ENCODE measurements at places on chromosomes 1 and 21.

GRCh38 chr1:89276690-89277089 is 4.0 kb upstream of the GBP5 start:
- no peak for DNase-seq

DNA sequence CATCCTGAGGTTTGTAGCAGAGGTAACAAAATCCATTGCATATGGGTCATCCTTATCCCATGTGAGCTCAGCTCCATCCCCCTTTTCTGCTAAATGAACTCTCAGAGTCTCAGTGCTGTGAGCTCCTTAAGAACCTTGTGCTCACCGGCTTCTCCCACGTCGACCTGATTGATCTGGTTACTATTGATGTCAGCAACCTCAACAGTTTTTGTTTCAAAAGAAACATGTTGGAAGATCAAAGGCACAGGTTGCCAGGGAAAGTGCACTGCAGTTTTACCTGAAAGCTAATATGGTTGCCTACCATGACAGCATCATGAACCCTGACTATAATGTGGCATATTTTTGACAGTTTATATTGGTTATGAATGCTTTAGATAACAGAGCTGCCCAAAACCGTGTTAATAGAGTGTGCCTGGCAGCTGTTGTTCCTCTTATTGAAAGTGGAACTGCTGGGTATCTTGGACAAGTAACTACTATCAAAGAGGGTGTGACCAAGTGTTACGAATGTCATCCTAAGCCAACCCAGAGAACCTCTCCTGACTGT is 131.4 kb downstream of the HS2ST1 start:
- no peak for DNase-seq

DNA sequence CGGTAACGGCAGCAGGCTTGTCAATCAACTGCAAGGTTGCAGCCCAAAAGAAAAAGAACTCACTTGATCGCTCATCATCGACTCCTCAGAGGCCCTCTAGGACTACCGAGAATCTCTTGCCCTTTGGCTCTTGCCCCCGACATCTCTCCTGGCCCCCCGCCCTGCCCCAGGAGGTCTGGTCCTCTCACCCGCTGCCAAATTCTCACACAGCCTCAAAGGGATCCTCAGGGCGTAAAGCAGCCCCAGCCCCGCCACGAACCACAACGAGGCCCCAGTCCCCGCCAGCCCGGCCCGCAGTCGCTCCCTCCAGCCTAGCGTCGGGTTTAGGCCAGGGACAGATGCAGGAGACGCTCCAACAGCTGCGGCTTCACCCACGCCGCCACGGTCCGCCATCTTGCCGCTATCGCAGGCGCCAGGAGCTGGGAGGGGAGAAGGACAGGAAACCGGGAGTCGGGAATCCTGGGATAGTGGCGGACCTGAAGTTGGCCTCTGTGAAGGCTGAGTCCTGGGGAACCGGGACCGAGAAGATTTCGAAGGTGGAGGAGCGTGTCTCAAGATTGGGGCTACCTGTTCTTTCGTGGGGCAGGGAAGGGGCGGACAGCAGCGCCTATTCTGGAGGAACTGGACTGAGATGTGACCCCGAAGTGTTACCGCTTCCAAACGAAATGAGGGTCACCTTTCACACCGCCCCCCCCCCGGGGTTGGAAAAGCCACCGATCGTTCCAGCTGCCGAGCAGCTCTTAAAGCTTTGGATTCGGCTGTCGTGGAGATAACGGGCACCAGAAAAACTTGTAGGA is at the start of gene ST7L:
TSS of gene ST7L (minus strand) at position 421 of the 797 bp plus-strand sequence. CDS start at position 393, 28 bp downstream.
- peak; percentile 92 for DNase-seq

- no peak for DNase-seq
These were observed 127.9 kb upstream of the ERRFI1 start for GRCh38 chr1:8153961-8154360.

- no peak for DNase-seq
These were observed 36.4 kb upstream of the BCL9 start for GRCh38 chr1:147504801-147505311.

DNA sequence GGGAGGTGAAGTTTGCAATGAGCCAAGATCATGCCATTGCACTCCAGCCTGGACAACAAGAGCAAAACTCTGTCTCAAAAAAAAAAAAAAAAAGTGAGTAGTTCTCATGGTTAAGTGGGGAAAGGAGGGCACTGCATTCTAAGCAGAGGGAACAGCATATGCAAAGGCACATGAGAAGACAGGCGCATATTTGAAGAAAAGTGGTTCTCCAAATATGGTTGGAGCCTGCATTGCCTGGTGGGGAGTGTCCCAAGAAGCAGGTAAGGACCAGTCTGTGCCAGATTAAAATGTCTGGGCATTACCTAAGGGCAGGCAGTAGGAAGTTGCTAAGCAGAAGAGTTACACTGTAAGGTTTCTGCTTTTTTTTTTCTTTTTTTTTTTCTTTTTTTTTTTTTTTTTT is 2.5 kb upstream of the KPNA6 start:
- no peak for DNase-seq

- no peak for DNase-seq
These were observed 46.9 kb upstream of the DISP3 start for GRCh38 chr1:11431941-11432507.

DNA sequence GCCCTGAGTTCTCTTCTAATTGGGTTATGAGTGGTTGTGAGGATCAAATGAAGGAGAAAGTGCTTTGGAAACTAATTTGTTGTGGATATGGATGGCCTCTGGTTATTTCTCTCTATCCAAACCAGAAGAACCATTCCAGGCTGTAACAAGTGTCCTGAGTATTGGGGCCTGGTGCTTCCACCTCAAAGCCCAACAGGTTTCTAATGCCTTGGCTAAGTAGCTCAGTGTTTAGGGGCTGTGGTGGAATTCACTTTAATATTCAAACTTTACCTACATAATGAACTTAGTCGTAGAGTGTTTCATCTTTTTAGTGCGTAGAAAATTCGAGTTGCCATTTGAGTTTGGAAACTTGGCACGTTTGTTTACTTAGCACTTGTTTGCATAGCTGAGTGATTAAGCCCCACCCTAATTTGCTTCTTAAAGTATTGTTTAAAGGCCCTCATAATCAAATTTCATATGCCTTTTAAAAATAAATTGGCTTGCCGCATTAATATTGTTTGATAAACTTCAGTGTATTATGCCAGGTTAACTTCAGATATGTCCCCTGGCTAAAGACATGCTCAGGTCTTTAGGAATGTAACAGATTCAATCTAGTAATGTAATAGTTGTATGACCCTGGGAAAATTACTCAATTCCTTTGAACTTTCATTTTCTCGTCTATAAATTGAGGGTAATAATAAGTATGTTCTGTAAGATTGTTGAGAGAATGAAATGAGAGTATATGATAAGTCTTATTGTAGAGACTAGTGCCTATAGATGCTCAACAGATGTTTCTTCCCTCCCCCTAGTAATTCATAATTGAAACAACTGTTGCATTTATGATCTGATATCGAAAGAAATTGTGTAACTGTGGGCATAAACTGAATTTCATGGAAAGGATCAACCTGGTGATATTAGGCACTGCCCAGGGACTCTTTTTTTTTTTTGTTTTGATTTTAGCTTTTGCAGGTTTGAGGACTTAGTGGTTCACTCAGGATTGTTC is 1.6 kb downstream of the AGO4 start:
- no peak for DNase-seq

GRCh38 chr21:36743446-36743845 is 44.5 kb downstream of the SIM2 start:
- DNase-seq = no peak

- no peak for DNase-seq
These were observed 209.5 kb downstream of the ZP4 start for GRCh38 chr1:237681210-237681609.

DNA sequence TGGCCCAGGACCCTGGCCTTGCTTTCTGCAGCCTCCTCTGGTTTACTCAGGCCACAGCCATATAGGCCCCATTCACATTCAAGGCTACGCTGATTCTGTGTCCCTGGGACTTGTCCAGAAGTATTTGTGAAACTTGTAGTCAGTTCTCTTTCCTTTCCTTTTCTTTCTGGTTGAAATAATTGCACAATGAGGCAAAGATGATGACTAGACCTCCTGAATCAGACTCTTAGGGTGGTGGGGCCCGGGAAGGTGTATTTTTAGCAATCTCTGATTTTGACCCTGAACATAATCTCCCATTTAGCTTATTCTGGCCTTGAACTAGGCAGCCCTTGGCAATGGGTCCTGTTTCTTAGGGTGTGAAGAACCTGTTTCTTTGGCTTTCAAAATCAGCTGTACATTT is 39.9 kb downstream of the STUM start:
- DNase-seq = no peak

DNA sequence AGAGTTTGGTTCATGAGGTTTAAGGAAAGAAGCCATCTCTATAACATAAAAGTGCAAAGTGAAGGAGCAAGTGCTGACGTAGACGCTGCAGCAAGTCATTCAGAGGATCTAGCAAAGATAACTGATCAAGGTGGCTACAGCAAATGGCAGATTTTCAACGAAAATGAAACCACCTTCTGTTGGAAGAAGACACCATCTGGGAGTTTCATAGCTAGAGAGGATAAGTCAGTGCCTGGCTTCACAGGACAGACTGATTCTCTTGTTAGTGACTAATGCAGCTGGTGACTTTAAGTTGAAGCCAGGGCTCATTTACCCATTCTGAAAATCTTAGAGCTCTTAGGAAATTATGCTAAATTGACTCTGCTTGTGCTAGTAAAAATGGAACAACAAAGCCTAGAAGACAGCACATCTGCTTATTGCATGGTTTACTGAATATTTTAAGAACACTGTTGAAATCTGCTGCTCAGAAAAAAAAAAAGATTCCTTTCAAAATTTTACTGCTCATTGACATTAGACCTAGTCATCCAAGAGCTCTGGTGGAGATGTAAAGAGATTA is 10.5 kb downstream of the MAEL start:
- DNase-seq = no peak

- no peak for DNase-seq
These were observed 7.5 kb upstream of the LEPR start for GRCh38 chr1:65412984-65413375.

DNA sequence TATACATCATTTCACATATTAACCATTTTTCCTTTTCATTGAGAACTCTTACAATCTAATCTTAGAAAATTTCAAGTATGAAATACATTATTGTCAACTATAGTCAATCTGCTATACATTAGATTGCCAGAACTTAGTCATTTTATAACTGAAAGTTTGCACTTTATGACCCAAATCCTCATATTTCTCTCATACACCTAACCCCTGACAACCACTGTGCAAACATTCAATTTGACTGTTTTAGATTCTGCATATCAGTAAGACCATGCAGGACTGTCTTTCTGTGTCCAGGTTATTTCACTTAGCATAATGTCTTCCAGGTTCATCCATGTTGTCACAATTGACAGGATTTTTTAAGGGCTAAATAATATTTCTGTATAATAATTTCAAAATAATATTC is 1299.0 kb upstream of the B3GALT2 start:
- no peak for DNase-seq

DNA sequence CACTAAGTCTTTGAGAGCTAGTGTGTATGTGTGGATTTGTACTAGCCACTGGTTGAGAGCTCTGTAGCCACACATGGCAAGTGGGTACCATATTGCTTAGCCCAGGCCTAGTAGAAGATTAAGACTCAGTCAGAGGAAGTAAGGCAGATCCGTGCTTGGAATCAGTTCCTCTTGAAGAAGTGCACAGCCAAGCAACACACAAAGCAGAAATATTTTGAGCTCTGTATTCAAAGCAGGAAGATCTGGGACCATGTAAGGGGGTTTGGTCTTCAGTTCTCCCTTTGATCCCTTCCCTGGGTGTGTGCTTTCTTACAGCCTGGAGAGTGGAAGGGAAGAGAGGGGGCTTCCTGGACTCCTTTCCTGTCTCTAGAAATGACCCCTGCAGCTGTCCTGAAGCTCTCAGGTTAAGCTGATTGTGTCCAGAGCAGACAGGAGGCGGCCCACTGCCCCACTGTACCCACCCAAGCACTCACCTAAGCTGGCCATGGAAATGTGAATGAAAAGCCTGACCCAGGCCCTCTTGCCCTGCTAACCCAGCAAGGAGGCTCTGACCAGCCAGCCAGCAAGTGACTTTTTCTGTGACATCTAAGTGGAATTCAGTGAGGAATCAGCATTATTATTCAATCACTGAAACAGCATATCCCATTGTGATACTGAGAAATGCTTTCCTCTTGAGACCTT is 3.6 kb downstream of the ETS2 start:
- peak; percentile 45 for DNase-seq

DNA sequence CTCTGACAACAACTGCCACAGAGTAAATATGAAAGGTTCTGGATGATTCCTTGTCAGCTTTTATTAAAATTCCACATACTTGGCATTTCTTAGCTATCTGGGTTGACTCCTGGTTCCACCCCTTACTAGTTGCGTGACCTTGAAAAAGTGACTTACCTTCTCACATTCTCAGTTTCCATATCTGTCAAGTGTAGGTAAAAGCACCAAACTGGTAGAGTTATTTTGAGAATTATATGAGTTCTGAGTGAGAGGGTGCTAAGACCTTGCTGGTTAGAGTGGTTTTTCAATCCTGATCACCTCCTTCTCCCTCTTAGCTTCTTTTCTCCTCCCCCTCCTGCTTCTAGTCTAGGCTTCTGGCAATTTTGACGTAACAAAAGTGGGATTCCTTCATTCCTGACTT is 83.4 kb upstream of the ABCD3 start:
- no peak for DNase-seq

GRCh38 chr1:177966199-177966598 is 3.7 kb downstream of the SEC16B start:
- no peak for DNase-seq

DNA sequence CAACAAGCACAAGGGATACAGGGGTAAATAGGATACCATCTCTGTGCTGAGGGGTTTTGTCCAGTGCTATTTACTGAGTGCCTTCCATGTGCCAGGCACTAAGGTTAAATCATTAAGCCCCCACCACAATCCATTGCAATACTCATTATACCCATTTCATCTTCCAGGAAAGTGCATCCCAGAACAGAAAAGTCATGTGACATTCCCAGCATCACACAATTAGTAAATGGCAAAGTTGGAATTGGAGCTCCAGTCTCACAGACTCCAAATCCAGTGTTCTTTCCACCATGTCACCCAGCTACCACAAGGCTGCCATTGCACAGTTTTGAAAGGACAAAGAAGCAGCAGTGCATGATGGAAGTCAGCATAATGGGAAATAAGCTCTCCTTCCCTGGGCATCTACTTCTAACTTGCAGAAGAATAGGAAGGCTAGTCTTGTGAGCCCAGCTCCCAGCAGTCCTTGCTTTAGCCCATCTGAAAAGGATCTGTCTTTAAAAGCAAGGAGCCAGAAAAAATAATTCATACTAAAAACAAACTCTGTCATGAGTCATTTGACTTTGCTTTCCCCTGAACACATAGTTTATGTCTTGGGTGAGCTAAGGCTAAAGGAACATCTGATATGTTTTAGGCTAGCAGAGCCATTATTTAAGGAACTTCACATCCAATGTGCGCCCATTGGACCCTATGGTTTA is 111.4 kb upstream of the HOOK1 start:
- DNase-seq = no peak

- no peak for DNase-seq
These were observed 42.5 kb downstream of the CCN1 start for GRCh38 chr1:85623061-85623471.

DNA sequence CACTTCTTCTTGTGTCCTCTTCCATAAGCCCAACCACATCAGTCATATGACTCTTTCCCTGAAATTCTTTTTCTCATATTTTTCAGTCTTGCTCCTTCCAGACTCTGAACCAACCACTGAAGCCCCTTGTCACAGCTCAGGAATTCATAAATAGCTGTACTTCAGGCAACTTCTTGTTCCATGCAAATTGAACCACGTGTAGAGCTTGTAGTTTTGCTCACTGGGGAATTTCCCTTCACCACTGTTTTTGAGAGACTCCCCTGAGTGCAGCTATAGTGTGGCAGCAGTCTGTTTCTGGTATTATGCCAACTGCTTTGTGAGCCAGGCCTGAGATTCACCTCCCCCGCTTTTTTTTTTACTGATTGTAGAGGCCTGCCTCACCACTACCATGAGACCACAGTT is 150.3 kb upstream of the SPAG17 start:
- no peak for DNase-seq

- DNase-seq = peak; percentile 29
These were observed 26.1 kb downstream of the ARMH1 start for GRCh38 chr1:44700573-44700972.

Data from kidney (tissue), 22 donors.